D721Med (cell line): ENCODE measurements at places on chromosomes 3 and 15.

DNA sequence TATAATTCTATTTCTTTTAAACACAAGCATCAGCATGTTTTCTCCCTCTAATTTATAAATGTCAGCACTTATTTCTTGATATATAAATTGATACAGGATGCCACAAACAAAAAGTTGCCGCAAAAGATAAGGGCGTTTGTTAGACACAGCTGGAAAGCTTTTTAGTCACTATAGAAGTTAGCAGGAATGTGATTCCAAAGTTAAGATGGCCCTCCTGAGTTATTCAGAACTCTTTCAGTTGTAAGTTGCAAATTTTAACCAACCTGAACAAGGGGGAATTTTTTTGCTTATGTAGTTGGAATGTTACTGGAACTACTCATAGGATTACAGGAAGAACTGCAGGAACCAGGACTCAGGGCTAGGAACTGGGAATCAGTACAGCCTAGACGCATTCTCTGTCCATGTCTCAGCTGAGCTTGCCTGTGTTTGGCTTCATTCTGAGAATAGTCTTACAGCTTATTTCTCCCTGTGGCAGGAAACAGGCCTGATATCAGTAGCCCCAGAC lies 166.3 kb downstream of the VGLL4 start:
- no peak for DNase-seq

DNA sequence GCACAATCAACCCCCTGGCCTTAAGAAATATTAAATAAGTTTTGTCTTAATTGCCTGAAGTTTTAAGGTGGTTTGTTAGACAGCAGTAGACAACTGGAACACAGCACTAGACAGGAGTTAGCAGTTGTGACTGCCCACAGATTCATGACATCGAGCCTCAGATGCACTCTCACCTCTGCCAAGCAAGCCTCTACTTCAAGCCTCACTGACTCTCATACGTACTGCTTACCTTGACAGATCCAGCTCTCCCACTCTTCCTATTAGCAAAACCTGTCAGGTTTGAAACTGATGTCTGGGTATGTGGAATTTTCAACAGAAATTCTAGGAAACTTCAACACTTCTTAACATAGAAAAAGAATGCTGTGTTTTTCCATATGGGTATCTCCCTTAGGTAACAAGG lies 382.9 kb upstream of the DPH6 start:
- DNase-seq = no peak

- DNase-seq = no peak
These were observed 80.1 kb downstream of the SETD2 start for GRCh38 chr3:47083786-47084185.

- DNase-seq = no peak
These were observed 18.5 kb upstream of the CSRNP1 start for GRCh38 chr3:39171860-39172259.

DNA sequence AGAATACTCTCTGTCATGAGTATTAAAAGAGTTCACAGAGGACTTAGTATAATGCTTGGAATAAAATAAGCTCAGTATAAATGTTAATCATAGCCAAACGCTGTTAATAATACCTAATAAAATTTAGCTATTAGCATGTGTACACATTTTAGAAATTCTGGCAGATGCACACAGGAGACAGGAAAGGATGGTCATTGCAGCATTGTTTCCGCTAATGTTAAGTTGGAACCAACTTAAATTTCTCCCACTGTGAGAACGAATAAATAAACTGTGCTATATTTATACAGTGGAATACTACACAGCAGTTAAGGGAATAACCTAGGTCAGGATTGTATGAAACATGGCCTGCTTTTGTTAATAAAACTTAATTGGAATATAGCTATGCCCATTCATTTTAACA lies 370.4 kb upstream of the TGFBR2 start:
- no peak for DNase-seq

- no peak for DNase-seq
These were observed 104.9 kb downstream of the TPRG1 start for GRCh38 chr3:189276444-189277219.

DNA sequence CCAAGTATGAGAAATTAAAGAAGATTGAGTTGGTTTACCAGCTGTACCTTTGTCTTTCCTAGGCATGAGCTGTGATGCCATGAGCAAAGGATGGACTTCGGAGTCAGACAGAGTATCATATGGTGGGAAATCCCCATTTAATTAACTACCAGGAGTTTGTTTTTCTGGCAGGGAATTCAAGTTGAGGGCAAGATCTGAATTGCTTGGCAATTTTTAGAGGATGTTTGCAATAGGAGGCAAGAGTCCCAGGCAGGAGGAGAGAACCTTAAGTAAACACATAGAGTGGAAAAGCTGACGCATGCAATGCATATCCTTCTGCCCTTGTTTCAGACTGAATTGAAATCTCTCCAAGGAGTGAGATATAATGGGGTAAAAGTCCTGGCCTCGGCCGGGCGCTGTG lies 569.7 kb upstream of the MDFIC2 start:
- no peak for DNase-seq

DNA sequence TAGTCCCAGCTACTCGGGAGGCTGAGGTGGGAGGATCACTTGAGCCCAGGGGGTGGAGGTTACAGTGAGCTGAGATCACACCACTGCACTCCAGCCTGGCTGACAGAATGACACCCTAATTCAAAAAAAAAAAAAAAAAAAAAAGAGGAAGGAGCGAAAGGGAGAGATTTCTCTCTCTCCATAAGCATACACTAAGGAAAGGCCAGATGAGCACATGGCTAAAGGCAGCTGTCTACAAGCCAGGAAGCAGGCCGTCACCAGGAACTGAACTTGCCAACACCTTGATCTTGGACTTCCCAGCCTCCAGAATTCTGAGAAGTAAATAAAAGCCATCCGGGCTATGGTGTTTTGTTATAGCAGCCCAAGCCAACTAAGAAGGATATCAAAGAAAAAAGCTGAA lies 7.5 kb downstream of the SRGAP3 start:
- no peak for DNase-seq

- DNase-seq = no peak
These were observed 33.3 kb downstream of the SLC41A3 start for GRCh38 chr3:126050626-126051025.

- DNase-seq = no peak
These were observed 138.6 kb upstream of the CGNL1 start for GRCh38 chr15:57237676-57238075.

GRCh38 chr3:99686469-99686868 lies 48.1 kb downstream of the COL8A1 start:
- DNase-seq = no peak

DNA sequence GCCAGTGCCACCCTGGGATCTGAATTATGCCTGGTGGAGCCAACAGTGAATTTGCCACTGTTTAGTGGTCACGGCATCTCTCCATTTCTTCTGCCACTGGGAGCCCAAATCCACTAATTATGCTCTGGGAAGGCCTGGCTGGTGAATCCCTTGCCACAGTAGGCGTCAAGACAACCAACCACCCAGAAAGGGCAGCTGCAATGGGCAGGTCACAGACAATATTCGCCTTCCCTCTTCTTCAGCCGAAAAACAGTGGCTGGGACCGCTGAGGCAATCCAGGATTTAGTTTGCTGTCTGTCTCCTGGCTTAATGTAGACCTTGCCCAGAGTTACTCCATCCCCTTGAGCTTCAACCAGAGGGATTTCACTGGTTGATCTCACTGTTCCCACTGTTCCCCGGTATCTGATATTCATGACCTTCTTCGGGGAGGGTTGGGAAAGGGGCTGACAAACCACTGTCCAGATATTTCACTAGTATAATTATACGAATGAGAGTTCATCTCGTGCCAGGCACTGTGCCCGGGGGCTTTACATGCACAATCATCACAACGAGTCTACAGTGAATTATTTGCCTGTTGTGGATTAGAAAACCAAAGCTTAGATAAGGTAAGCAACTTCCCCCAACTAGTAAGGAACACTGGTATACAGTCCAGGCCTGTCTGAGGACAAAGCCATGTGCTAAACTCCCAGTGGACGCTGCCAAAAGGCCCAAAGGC lies 49.9 kb upstream of the RAB6B start:
- no peak for DNase-seq

DNA sequence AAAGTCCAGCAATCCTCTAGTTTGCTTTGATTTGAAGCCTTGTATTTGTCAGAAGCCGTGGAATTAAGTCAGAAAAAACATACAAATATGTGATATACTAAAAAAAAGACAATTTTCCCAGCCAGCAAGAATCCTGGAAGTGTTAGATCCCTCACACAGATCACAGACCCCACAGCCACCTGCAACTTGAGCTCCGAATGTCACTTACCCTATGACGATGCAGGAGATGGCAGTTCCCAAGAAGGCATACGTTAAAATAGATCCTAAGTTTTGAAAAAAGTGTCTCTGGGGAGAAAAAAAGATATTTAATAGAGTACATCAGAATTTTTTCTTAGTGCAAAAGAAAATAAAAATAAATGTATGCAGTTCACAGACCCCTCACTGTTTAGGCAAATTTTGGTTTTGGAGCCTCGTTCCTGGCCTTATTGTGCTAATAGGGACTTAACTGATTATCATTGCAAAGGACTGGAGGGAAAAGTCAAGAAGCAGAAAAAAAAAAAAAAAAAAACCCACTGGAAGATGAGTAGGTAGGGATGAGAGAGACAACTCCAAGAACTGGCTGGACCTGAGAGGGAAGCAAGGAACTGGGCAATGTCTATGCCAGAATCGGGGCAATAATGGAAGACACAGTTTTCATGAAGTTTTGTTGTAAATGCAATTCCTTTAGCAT lies 53.3 kb downstream of the SLC9A9 start:
- no peak for DNase-seq

DNA sequence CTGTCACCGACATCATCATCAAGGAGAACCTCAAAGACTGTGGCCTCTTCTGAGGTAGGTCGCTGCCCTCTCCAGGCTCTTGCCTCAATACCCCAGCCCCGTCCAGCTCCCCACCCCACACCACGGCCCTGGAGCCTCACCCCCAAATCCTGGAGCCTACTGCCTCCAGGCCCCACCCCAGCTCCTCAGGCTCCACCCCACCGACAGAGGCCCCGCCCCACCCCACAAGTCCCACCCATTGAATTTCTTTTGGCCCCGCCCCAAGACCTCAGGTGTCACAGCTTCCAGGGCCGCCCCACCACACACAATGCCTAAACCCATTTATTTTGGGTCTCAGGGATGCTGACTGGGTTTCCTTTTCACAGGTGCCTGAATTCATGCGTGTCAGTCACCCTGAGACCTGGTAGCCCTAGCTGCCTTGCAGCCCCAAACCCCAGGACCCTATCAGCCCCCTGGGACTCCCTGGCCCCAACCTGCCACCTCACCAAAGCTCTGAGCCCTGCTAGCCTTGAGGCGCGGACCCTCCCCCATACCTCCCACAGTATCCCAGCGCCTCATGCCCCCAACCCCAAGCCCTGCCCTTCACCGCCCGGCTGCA lies 3.6 kb downstream of the GNAT1 start:
- no peak for DNase-seq

- no peak for DNase-seq
These were observed 1012.8 kb downstream of the ROBO2 start for GRCh38 chr3:78052746-78053145.
